Stimulated activated naive CD8-positive, alpha-beta T cell treated with anti-CD3 and anti-CD28 coated beads, Interleukin-15, amount 100 ng/mL, for 72 hours (primary cell): ENCODE measurements at places on chromosomes 4 and X.

- DNase-seq: no peak
These were observed 36.4 kb upstream of the LCORL start for GRCh38 chr4:18057821-18058533.

DNA sequence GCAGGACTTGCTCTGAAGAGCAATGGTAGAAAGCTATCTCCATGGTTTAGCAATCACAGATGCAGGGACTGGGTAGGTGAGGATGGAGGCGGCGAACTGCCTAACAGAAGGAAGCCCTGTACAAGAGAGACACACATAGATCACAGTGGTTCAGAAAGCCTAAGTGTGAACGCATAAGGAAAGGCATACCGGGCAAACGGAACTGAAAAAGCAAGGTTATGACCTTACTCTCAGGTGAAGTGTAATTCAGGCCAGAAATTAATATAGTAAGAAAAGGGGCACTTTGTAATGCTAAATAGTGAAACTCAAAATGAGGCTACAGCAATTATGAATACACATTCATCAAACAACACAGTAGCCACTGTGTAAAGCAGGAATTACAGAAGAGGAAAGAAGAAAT, 126.6 kb downstream of the PALLD start:
- no peak for DNase-seq

DNA sequence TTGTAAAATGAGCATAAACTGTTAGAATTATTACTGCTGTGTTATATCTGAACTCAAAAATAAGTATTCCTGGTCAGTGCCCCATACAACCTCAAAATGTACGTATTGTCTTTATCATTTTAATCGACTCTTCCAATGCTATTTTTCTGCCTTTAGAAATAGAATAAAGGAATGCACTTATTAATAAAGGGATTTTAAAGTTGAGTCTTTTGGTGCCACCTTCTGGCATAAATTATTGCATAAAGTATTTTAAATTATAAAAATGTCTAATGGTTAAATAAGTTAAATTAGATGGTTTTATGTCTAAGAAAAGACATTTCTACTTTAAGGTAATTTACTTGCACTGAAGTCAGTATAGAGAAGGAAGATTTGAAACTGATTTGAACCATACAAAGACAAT, 424.0 kb upstream of the NDST4 start:
- DNase-seq: no peak

- DNase-seq: no peak
These were observed 161.4 kb upstream of the RADX start for GRCh38 chrX:106450405-106450804.

GRCh38 chrX:41313419-41313818, 20.5 kb upstream of the DDX3X start:
- no peak for DNase-seq

DNA sequence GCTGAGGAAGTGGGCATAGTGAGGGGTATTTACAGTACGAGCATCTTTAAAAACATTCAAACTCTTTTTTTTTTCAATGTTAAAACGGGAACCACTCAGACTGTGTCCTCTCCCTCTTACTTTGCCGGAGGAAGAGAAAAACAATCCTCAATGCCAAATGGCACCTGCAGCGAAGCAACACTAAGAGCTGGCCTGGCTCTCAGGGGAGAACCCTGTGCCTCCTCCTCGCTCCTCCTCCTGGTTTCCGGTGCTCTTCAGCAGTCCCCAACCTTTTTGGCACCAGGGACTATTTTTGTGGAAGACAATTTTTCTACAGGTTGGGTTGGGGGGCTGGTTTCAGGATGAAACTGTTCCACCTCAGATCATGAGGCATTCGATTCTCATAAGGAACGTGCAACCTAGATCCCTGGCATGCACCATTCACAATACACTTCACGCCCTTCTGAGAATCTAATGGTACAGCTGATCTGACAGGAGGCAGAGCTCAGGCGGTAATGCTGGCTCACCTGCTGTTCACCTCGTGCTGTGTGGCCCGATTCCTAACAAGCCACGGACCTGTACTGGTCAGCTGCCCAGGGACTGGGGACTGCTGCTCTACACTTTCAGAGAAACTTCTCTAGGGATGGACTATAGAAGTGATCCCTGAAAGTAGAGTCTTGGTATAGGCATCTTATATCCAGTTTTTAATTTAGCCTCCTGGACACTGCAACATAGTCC, 404.1 kb downstream of the RAPGEF2 start:
- no peak for DNase-seq

- DNase-seq: no peak
These were observed 270.1 kb upstream of the LDB2 start for GRCh38 chr4:17168571-17168970.

DNA sequence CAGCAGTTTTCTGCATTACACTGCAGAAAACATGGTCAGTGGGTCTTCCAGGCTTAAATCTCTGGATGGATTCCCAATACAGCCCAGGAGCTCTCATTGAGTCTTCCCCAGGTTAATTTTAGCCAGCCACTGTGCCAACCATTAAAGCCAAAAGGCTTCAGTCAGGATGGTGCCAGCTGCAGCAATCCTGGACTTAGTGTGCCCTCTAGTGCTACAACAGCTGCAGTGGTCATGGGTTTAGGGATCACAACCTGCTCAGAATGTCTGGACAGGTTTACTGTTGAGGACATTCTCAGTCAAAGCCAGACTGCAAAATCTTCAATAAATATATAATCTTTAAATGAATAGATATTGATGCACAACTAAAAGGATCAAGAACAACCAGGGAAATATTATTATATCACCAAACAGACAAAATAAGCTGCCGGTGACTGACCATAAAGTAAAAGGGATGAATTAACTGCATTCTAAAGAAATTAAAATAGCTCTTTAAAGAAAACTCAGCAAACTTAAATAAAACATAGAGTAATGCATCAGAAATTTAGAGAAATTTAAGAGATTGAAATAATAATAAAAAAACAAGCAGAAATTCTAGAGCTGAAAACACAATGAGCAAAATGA, 639.9 kb downstream of the SPOCK3 start:
- DNase-seq: no peak

GRCh38 chr4:89419111-89419695, 111.6 kb upstream of the GPRIN3 start:
- DNase-seq: no peak
